ENCODE measurements at places on chromosomes 11 and 22.

DNA sequence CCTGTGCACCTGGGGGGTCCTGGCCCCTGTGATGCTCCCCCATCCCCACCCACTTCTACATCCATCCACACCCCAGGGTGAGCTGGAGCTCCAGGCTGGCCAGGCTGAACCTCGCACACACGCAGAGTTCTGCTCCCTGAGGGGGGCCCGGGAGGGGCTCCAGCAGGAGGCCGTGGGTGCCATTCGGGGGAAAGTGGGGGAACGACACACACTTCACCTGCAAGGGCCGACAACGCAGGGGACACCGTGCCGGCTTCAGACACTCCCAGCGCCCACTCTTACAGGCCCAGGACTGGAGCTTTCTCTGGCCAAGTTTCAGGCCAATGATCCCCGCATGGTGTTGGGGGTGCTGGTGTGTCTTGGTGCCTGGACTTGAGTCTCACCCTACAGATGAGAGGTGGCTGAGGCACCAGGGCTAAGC lies 20.0 kb upstream of the TALDO1 start:
- no peak for DNase-seq

- DNase-seq, result no peak
Measured at GRCh38 chr11:73659961-73660360, 13.6 kb downstream of the PLEKHB1 start.

- DNase-seq, result no peak
Measured at GRCh38 chr11:36048496-36049247, 104.8 kb downstream of the LDLRAD3 start.

DNA sequence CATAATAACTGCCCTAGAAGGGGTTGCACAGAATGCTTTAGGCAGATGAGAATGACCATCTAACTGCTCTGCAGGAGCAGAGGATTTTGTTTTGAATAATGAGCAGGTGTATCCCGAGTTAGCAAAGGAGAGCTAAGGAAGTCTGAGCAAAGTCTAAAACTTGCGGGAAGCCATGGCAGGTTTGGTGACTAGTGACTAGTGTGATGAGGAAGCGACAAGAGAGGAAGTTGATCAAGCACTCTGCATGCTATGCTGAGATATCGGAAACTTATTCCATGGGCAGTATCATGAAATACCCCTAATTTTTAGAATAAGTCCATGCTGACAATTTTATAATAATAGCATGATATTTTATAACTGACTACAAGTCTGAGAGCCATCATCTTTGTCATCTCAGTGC lies 12.9 kb downstream of the OLFML1 start:
- no peak for DNase-seq

- DNase-seq, result no peak
Measured at GRCh38 chr11:116852261-116853031, 15.0 kb upstream of the APOA1 start.

GRCh38 chr11:27470166-27470565 lies 2.4 kb downstream of the LGR4 start:
- DNase-seq, result no peak

DNA sequence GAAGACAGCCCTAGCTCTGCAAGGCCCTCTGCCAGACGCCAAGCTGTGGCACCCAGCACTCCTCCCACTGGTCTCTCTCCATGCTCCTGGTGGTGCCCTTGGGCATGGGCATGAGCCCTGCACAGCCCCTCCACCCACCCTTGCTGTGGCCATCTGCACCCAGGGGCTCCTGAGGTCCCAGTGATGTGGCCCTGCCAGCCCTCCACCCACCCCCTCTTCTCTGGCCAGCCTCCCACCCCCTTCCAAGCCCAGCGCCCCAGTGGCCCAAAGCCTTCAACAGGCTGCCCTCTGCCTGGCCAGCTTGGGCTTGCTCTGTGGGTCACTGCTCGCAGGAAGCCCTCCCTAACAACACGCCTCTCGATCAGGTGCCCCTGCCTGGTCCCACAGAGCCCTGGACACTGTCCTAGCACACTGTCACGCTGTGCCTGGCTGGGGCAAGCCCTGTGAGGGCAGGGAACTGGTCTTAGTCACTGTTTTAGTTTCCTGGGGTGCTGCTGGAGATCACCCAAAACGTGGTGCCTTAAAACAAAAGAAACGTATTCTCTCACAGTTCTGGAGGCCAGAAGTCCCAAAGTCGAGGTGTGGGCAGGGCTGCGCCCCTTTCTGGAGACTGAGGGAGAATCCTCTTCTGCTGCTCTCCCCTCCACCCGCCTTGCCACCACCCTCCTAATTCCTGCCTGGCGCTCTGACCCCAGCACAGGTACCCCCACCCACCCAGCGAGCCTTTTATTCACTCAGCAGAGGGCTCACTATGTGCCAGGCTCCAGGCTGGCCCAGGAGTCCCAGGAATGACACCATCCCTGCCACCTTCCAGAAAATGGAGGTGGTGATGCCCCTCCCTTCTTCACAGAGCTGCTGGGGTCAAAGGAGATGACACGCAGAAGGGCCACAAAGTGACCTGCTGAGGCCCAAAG lies 14.7 kb downstream of the SULT4A1 start:
- DNase-seq, result no peak

DNA sequence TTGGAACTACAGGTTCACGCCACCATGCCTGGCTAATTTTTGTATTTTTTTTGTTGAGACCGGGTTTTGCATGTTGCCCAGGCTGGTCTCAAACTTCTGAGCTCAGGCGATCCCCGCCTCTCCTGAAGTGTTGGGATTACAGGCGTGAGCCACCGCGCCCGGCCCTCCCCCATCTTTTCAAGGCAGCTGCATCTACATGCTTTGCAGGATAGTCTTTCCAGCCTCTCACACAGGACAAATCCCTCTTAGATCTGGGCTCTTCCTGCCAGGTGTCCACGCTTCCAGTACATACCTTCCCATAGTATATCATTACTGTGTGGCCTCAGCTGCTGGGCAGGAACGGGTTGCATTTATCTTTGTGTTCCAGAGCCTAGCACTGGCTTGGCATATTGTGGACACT lies 49.7 kb downstream of the C11orf96 start:
- DNase-seq, result no peak

DNA sequence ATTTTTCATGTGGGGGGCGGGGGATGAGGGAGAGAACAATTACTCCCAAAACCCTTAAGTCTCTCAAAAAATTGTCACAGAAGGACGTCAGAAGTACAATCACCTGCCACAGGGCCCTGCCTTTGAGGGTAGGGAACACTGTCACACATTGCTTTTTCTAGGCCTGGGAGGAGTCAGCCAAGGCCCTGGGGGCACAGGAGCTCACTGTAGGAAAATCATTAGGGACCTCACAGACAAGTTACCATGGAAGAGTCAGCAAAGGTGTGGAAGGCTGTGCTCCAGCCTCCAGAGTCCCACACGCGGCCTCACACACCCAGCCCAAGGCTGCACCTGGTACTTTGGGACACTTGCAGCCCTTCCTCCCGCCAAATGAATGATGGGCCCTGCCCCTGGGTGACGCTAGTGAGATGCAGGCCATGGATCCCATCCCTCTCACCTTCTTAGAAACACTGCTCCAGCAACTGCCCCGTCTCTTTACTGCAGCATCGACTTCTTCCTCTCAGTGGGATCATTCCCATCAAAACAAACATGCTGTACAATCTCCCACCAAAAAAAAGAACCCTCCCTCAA lies 3.3 kb downstream of the PLEKHA7 start:
- DNase-seq, result no peak

DNA sequence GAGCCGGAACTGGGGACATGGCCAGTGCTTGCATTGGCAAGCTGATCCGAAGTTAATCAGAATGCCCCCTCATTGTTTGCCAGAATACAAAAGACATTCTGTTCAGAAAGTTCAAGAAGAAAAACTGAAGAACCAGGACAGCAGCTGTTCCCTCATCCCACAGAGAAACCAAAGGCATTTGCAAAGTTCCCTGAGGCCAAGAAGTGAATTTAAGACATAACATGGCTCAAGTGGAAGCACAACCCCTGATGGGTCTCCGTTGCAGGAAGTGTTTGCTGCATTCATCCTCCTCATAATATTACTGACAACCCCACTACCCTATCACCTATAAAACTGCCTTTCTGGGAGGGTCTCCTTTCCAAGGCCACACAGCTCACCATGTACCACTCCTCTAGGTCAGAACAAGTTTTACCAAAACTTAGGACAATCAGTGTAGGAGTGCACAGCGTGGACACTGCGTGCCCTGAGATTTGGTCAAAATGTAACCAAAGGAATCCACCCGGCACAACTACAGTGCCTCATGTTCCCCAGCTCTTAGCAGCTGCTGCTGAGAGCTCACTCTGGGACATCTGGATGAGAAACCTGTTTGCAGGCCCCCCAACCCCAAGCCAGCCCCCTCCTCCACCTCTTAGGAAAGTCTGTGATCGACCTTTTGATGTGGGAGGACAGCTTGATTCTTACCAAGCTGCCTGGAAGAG lies 101.6 kb upstream of the AKIP1 start:
- no peak for DNase-seq

DNA sequence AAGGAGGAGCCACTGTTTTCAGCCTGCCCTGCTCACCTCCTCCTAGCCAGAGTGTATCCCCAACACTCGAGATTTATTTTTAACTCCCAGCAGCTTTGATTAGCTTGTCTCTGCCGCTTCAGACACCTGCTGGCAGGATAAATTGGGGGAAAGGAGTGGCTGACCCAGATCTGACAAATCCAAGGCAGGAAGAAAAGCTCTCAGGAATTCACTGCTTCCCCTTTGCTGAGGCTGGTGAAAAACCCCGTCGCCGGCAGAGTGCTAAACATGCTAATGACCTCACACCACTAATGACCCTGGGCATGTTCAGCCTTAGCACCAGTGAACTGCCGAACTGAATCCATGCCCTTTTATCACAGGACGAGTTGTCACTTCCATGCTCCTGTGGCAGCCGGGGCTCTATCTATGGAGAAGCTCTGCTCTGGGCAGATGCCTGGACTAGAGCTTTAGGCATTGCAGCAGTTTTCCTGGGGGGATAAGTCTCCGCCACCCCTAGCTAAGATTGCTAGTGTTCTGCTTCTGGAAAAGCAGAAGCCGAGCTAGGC lies 52.2 kb downstream of the FEZ1 start:
- DNase-seq, result no peak

DNA sequence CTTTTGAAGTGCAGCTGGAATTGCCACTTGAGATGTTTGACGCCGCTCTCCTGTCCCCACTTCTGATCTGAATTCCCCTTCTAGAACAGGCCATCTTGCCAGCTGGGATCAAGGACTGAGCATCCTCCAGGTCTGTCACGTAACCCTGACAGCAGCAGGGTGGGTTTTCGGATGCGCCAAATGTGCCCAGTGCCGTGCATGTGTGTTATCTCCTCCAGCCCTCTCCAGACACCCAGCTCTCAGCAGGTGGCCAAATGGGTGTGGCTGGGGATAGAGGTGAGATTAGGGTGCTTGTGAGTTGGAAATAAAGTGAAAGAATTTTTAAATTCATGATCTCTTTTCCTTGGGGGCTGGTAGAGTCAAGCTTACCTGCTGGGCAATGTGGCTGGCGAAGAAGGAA lies 3.3 kb downstream of the OSBP2 start:
- DNase-seq, result no peak

DNA sequence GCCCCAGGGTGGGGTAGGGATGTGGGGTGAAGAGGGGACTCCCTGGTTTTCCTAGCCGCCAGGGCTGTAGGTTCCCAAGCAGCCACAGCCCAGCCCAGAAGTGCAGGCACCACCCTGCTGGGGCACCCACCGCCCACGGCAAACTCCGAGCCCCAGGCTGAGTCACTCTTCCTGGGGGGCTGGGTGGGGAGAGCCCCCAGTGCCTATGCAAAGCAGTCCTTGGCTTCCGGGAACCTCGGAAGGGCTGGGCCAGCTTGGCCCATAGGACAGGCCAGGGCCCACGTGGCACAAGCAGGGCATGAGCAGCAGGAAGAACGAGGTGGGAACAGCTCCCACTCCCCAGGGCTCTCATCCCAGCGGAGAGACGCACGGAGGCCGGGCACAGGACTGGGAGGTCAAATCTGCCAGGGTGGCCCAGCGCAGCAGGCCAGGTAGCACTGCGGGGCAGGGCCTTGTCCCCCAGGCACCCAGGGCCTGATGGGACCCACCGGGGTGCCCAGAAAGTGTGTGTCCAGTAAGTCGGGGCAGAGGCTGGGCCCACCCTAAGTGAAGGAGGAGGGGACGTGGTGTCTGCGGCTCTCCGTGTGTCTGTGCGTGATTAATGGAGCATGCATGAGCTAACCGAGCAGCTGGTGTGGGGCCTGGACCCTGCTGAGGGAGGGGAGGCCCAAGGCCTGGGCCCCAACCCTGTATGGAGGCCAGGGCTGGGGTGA lies 4.6 kb upstream of the IL17REL start:
- DNase-seq, result no peak

- no peak for DNase-seq
Measured at GRCh38 chr11:132050577-132051165, 680.3 kb downstream of the NTM start.

GRCh38 chr22:43302531-43303041 lies 40.6 kb downstream of the SCUBE1 start:
- DNase-seq, result no peak

- DNase-seq, result no peak
Measured at GRCh38 chr11:111135778-111136570, 109.6 kb upstream of the POU2AF2 start.

GRCh38 chr11:61949169-61950034 lies 749 bp upstream of the BEST1 start:
- DNase-seq, result peak; percentile 11

DNA sequence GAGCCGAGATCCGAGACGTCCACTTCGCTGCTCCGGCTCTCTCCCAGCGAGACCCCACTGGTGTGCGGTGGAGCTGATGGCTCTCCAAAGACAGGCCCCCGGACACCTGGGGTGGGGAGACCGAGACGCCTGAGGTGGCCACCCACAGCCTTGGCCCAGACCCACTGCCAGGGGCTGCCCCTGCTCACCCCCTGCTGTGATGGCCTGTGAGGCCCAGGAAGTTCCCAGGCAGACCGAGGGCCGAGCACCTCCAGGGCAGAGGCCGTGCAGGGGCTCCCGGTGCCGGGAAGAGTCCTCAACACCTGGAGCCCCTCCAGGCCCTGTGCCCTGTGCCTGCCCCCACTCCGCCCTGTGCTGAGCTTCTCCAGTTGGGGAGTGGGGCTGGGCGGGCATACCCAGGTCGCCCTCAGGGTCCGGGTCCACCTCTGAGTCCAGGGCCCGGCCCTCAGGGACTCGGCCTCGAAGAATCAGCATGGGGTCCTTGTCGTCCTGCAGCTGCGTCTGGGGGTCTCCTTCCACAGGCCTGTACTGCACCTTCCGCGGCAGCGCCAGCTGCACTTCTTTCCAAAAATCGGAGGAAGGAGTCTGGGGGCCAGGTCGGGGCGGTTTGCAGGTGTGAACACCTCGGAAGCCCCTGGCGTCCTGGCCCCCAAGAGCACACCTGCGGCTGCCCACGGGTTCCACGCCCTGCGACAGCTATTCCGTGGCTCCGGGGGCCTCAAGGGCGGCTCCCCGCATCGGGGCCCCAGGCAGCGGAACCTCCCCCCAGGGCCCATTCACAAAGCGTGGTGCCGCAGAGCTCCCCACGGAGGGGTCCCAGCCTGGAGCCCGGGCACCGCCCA lies 8.6 kb downstream of the SIGIRR start:
- DNase-seq, result no peak

- no peak for DNase-seq
Measured at GRCh38 chr11:45622283-45622682, 43.1 kb downstream of the CHST1 start.
